ENCODE measurements at places on chromosomes 11 and 22. TPM values are rescaled to one million over a fixed set of nuclear protein-coding genes. Genes with fewer than 3 reads are reported as not detected.

- DNase-seq = peak; percentile 87
- no peak overlapping the region for H3K4me3 ChIP-seq
- peaks cover 6% of the 10 kb centered on the region for H3K4me1 ChIP-seq
- peak overlapping the region; percentile 56 for H3K27ac ChIP-seq
Observed at GRCh38 chr22:46798366-46799350, 36.2 kb downstream of the TBC1D22A start.

Gene BMAL1
- 4.7 TPM for total RNA-seq

DNA sequence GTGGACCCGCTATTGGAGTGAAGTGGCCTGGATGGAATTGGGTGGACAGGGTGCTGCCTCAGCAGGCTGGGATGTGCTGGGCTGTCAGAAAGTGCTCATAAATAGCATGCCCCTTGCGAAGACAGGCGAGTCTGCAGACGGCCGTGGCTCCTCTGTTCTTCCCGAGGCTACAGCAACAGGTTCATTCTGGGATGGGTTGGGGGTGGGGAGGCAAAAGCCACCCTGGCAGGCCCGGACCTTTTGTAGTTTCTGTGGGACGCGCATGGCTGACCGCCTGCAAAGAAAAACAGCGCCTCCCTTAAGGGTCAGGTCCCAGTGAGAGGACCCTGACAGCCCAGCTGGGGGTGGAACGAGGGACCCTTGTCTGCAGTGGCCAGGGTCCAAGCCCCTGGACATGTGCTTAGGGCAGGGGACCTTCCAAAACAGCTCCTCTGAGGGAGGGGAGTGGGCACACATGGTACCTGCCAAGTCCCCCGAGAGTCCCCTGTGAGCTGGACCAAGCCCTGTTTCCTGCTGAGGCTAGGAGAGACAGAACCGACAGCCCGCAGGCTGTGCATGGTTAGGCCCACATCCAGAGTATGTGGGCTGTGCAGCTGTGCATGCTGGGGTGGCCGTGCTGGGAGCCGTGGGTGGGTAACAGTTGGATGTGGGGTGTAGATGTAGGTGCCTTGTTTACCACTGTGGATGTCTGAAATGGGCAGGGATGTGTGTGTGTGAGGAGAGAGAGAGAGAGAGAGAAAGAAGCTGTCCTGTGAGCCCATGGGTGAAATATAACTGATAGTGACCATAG, at the start of gene CRYBB3:
CRYBB3 (plus strand) TSS at position 128 of the 790 bp plus-strand sequence. CDS start 1,539 bp downstream, outside the sequence.
- H3K27ac ChIP-seq = no peak within 1 kb of the TSS
- no peak for DNase-seq
- no peak within 1 kb of the TSS for H3K4me3 ChIP-seq
- H3K27me3 ChIP-seq = no peaks in the 10 kb centered on the region
- peaks cover 18% of the 10 kb centered on the region for H3K36me3 ChIP-seq

Gene ABCC8
- 0.25 TPM for total RNA-seq

DNA sequence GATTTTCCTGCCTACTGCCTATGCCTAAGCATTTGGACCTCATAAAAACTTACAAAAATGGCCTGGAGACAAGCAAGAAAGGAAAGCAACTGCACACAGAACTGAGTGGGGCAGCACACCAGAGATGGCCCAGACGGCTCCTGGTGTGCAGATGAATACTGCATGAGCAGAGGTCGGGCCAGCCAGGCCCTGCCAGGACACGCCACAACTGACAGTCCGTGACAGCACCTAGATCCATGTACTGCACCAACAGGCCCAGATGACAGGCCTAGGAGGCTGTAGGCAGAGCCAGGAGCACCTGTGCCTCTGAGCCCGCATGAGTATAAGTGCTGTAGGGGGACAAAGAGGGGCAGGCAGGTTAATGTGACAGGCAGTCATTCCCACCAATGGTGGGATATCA, 160.2 kb downstream of the IGLL1 start:
- no peaks in the 10 kb centered on the region for H3K4me1 ChIP-seq
- no peak overlapping the region for H3K4me3 ChIP-seq
- H3K27ac ChIP-seq = no peak overlapping the region
- DNase-seq = no peak

DNA sequence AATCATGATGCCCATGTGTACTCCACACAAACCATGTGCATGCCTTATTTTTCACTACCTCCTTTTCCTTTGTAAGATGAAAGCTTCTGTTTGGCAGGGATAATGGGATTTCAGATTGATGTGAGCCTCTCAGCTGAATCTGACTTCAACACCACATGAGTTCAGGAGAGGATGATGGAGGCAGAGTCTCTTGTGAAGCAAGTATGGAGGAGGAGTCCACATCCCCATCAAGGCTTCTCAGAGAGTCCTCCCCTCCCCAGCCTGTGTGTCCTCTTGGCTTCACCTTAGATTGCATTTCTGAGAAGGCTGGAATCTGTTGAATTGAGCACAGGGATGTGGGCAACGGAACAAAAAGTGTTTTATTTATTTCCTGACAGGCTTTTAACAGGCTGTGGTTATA, 370.4 kb downstream of the FAT3 start:
- no peaks in the 10 kb centered on the region for H3K4me1 ChIP-seq
- no peak overlapping the region for H3K4me3 ChIP-seq
- H3K36me3 ChIP-seq = no peaks in the 10 kb centered on the region
- H3K27ac ChIP-seq = no peak overlapping the region
- no peaks in the 10 kb centered on the region for H3K27me3 ChIP-seq

All from liver (tissue), 10 donors.